HTR-8/SVneo (cell line): ENCODE measurements at places on chromosomes 7 and 10.

DNA sequence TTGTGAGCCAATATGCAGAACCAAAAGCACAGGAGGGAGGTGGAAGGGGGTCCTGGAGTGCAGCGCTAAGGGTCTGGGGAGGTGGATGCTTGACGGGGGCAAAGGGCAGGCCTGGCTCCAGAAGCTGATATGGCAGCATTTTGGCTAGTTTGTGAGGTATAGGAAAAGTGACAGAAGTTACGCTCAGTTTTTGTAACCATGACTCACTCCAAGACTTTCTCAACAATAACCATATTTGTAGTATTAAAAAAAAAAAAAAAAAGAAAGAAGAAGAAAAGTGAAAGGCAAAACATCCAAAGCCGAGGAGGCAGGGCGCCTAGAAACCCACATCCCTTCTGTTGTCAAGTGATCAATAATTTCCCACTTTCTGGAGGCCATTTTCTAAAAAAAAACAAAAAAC, 92.3 kb downstream of the RNF216 start:
- no peak for DNase-seq

DNA sequence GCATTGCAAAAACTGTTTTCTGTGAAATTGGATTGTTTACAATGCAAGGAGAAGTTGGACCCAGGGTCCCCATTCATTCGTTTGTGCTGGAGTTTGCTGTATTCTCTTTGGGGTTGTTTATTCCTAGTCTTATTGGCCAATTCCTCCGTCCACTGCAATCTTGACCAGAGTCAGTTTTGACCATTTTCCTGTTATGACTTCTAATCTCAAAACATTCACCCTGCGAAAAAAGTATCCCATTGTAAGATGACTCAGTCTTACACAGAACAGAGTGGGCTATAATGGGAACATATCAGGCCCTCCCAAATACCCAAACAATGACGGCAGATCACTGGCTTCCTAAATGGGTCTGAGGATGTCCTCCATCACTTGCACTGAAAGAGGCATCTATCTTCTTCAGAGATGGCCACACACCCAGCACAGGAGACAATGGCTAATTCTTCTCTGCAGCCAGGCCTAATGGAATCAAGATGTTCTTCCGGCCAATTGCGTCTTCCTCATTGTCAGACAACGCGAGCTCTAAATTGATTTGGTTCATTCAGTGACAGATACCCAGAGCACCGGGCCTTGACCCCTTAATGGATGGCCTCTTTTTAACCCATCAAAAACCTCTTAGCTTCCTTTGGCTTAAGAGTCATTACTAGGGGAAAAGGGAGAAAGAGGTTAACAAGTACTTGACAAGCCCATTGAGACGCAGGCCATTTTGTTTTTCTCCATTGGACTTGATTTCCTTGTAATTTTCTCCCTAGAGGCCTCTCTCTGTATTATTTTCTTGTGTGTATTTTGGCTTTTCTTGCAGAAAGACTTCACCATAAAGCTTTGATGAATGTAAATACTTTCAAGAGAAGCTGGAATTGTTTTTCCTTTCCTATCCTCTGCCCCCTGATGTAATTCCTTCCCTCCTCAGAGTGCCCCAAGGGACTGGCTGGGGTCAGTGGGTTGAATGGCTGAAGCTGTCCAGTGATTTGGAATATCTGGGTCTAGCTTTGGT, 129.6 kb downstream of the PRPF18 start:
- DNase-seq, result no peak

DNA sequence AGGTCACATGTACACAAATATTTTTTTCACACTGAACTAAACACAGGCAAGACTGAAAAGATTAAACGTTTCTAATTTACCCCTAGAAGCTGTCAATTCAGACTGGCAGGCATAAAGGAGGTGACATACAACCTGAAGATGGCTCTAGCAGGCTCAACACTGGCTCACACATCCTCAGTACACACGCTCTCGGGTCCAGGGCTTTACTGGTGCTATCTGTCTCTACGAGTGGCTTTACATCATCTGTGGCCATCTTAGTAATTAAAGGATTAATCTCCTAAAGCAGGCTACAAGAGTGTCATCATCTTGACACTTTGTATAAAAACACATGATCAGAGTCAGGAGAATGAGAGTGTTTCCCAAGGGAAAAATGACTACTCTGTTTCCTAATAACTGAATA, 57.3 kb downstream of the COPG2 start:
- no peak for DNase-seq

GRCh38 chr7:137682596-137682995, 164.2 kb downstream of the DGKI start:
- DNase-seq, result no peak

- no peak for DNase-seq
Measured at GRCh38 chr10:69703766-69704630, 74.0 kb downstream of the FAM241B start.

DNA sequence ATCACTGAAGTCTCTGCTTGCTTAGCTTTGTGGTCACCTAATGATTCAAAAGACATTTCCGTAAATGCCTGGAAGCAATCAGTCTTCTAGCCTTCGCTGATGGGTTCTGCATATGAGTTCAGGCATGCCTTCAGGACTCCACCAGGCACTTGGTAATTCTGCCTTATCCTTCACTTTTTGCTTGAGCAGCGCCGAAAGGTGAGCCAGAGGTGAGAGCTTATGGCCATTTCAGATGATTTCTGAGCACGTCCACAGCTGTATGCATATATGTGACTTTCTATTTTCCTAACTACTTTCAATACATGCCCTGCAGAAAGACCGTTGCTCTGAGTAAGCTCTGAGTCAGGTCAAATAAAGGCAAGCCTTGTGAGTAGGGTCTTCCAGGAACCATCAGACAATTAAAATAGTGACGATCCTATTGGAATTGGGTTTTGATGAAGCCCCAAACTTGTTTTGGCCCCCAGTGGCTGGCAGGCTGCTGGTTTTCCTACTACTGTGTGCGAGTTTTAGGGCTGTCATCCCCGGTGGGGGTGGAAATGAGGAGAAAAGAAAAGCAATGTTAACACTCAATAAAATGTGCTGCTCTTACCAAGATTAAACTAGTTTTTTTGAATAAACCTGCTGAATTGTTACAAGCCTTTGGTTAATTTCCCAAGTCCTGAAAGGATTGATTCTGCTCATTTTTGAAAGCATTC, 154.4 kb upstream of the AKR1E2 start:
- DNase-seq, result peak; percentile 5

DNA sequence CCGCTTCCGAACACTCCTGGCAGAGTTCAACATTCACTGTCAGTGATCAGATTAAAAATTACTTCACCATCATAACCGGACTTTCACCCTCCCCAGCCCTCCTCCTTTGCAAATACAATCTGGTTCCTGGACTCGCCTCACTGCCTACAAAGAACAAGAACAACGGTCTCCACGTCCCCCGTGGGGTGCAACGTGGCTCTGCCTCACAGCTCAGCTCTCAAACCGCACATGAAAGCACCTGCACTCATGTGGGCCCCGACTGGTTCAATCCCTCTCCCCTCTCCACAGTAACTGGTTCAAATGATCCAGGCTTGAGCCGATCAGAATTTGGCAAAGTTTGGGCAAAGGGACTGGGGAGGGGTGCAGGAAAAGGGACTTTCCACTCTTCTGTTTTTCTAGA, 21.0 kb downstream of the ASB13 start:
- DNase-seq, result no peak

DNA sequence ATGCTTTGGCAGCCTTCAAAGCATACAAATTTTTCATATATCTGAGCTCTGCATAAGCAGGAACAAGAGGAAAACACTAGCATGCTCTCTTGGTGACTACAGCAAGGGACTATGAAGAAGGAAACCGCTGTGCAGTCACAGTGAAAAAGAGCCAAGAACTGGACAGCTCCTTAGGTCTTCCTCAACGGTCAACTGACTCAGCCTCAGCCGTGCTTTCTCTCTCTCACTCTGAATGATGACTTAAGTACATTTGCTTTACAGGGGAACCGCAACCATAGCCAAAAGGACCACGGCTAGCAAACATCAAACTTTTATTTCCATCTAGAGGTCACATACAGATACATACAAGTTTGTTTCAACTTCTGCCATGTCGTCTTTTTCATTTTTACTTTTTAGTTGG, 69.9 kb downstream of the HYCC1 start:
- DNase-seq, result no peak

- no peak for DNase-seq
Measured at GRCh38 chr10:119166564-119166963, 1.1 kb upstream of the SFXN4 start.

DNA sequence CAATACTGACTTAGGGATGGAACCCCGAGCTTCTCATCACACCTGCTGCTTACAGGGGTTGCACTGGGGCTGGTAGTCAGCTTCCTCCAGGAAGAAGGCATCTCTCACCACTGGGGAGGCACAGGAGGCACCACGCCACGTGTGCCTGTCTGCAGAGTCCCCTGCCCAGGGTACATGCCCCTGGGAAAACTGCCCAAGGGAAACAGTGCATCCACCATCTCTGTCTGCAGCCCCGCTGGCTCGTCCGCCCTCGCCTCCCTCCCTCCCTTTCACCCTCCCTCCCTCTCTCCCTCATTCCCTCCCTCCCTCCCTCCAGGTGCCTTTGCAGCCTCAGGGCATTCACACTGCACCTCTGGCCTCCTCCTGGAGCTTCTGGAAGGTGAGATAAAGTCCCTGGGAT, 101.1 kb downstream of the PTPRE start:
- DNase-seq, result no peak

- DNase-seq, result no peak
Measured at GRCh38 chr10:64484811-64485330, 963.7 kb downstream of the REEP3 start.

DNA sequence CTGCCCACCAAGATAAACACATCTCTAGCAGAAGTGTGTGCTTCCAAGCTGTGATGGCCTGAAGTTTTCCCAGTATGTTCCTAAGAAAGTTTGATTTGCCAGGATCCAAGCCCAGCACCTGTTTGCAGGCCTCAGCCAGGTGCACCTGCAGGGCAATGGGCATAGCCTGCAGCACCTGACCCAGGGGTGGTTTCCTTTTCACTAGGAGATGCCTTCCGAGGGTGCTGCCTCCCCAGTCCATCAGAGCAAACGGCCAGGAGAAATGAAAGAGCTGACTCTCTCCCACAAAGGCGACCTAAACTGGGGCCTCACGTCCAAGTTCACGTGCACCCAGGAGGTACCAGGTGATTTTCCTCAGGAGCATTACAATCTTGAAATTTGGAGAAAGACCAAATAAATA, 7.1 kb downstream of the UCMA start:
- DNase-seq, result no peak

DNA sequence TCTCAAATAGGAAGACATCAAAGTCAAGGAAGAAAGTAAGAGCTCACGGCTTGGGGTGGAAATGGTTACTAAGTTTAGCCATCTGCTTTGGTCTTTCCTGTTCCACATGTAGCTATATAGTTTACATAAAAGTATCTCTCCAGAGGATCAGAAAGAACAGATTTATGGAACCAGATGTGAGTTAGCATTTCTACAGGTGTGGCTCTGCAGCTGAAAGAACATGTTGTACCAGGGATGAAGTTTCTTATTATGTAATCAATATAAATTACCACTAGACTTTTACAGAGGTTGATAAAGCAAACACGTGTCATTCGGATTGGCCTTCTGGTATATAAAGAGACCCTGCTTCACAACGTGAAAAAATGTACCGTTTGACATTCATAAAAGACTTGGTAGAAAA, 19.9 kb downstream of the CALD1 start:
- DNase-seq, result no peak

DNA sequence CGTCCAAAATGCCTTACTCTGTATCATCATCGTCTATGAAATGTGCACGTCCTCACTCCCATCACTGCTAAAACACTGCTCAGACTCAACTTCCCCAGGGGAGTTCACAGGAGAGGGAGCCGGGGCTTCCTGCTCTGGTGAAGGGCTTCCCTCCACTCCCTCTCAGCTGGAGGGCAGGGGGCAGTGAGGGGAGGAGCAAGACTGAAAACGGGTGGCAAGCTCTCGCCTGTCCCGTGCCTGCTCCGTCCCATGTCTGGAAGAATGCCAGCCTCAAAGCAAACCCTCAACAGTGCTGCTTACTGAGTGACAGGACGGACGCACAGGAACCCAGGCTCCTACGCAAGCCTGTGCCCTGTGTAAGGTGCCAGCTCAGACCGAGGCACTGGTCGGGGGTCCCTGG, 25.1 kb downstream of the PRKAG2 start:
- no peak for DNase-seq

- DNase-seq, result no peak
Measured at GRCh38 chr10:119908166-119908565, 15.6 kb downstream of the SEC23IP start.

DNA sequence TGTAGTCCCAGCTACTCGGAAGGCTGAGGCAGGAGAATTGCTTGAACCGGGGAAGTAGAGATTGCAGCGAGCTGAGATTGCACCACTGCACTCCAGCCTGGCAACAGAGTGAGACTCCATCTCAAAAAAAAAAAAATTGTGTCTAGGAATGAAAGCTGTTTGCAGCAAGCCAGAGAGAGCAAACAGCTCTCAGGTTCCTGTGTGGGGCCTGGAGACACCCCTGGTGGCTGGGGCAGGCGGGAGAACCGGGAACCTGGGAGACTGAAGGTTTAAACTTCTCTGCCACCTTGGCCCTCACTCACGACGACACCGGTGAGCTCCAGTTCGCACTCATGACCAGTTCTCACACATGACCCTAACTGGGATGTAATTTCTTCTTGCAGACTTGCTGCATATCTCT, 13.2 kb upstream of the UNCX start:
- no peak for DNase-seq

DNA sequence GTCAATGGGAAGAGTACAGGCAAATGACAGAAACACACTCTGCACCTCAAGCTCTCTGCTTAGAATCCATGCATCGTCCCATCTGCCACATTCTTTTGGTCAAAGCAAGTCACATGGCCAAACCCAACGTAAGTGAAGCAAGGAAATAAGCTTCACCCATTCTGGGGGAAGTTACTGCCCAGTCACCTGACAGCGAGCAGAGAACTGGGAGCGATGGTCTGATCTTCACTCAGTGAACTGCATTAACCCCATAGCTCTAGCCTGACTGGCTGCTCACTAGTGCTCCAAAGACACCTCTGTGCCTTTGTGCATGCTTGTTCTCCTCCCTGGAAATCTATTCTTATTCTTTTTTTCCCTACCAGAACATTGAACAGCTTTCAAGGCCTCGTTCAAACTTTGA, 89.9 kb downstream of the APBB1IP start:
- DNase-seq, result no peak

DNA sequence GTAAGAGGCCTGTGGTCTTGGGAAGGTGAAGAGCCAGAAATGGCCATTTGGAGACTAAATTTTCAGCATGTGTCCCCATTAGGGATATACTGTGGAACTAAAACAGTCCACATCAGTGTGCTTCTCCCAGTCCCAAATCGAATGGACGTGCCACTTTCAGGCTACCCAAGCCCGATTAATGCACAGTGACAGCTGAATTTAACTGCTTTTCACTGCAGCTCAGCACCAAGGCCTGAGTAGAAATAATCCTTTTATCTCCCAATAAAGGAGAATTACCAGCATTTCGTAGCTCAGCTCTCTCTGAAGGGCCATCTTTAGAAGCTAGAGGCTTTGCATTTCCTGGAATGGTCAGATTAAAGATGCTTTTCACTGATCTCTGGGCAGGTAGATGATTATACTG, 183.3 kb downstream of the NPSR1 start:
- no peak for DNase-seq
